Eye (tissue), 1 donor: ENCODE measurements at places on chromosomes 13 and 19.

DNA sequence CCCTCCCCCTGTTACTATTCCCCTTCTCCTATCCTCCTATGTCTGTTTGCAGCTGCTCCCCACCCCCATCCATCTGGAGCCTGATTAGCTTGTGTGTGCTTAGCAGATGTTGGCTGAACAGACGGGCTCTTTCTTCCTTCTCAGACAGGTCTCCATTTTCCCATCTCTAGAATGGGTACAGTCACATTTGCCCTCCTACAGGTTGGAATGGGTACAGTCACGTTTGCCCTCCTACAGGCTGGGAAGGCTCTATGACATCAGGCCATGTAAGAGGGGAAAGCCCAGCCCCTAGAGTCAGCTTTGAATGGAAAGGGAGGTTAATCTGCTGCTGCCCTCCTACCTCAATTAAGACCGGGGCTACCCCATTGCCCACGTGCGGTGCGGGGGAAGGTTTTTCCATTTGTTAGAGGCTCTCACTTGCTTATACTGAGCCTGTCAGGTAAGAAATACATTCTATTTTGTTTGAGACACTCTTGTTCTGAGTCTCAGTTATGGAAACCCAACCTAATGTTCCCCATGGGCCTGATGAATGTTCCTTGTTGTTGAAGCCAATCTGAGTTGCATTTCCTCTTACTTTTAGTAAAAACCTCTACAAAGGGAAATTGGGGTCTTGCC is 2.2 kb upstream of the CLEC17A start:
- no peak for DNase-seq

GRCh38 chr13:75302071-75302698 is 179.8 kb downstream of the TBC1D4 start:
- no peak for DNase-seq

DNA sequence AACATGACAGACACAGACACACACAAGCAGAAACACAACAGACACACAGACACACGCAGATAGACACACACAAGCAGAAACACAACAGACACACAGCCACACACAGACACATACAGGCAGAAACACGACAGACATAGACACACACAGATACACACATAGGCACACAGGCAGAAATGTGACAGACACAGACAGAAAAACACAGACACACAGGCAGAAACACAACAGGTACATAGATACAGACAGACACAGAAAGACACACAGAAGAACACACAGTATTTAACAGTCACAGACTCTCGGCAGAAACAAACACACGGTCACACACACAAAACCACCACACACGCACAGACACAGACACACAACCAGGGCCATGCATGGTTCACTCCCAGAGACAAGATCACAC is 905 bp downstream of the TBXA2R start:
- no peak for DNase-seq

- DNase-seq = no peak
Observed at GRCh38 chr19:38907670-38908069, 4.3 kb downstream of the CCER2 start.

- DNase-seq = no peak
Observed at GRCh38 chr13:66001140-66001539, 1229.0 kb downstream of the PCDH9 start.

DNA sequence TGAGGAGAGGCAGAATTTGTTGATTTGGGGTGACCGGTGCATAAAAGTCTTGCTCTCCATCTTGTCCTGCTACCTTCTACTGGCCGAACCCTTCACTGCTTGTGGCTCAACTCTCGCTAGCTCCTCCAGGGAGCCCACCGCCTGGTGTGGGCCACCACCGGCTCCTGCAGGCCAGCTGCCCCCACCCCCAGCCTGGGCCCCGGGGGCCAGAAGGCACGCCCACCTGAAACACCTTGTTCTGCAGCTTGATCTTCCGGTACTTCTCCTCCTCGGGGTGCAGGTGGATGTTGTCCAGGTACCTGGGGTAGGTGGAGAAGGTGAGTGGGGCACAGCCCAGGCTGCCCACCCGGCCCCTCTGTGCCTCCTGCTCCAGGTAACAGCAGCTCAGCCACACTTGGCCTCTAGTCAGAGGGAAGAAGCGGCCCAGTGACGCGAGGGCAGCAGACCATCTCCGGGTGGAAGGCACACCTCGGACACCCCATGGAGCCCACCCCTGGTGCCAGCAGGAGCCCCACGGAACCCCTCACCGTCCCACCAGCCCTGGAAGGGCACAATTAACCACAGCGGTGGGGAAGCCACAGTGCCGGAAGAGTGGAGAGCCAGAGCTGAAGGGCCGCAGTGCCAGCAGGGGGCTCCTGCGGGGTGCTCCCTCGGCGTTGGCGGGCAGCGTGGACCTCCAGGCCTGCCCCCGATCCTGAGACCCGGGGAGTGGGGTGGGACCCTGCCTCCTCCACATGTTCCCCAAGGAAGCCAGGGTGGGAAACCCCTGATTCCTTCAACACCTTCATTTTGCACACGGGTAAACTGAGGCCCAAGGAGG is 10.1 kb downstream of the UBXN6 start:
- no peak for DNase-seq

DNA sequence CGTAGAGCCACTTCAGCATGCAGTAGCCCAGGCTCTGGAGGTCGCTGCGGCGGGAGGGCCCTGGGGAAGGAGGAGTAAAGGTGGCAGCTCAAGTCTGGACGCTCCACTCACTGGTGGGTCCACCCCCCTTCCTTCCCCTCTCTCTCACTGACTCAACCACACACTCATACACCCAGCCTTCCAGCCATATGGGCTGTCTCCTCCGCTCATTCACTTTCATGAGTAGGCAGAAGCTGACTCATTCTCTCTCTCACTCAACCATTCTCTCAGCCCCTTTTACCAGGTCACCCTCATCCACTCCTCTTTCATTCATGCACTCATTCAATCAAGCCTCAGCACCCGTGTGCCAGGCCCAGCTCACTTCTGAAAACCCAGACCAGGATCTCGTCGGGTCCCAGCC is 27.5 kb upstream of the SIGLEC11 start:
- DNase-seq = no peak

GRCh38 chr19:4144666-4145249 is 8.7 kb upstream of the CREB3L3 start:
- DNase-seq = peak; percentile 11

- peak; percentile 57 for DNase-seq
Observed at GRCh38 chr19:4971424-4971793, 2.5 kb downstream of the KDM4B start.

- DNase-seq = no peak
Observed at GRCh38 chr13:106393776-106394175, 141.7 kb downstream of the EFNB2 start.

GRCh38 chr13:78910147-78910546 is 251.2 kb upstream of the OBI1 start:
- DNase-seq = no peak

GRCh38 chr13:30504081-30504480 is 38.3 kb upstream of the HMGB1 start:
- DNase-seq = no peak

DNA sequence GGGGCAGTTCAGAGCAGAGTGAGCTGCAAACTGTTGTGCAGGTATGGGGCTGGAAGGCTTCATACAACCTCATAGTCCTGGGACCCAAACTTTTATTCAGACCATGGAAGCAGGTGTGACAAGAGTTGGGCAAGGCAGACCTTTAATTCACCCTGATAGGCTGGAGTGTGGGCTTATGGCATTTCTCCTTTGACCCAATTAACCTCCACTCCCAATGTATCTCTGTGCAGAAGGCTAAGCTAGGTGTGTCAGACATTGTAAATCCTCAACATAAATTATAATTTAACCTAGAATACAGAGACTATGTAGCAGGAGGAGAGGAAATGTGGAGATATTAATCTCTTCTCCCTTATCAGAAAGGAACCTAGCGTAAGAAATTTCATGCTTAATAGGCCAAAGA is 12.2 kb upstream of the OR10H2 start:
- DNase-seq = no peak

DNA sequence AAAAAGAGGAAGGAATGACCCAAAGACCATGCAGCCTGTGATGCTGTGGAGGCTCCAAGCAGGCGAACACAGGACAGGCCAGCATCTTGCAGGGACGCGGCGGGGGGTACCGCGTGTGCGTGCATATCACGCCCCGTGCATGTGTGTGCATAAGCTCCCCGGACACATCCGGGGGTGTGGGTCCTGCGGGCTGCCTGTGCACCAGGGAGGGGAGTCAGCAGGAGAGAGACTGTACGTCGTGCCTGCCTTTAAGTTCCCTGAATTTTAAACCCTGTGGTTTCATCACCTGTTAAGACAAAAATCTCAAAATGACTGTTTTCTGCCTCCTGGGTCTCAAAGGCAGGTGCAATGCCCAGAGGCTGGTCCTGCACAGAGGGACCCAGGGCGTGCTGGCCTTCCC is 16.6 kb downstream of the ADAT3 start:
- DNase-seq = no peak

GRCh38 chr19:14072535-14073260 is at the start of gene MISP3:
TSS of gene MISP3 (plus strand) at chr19:14072786. CDS start at chr19:14073310, 524 bp downstream.
- peak; percentile 72 for DNase-seq

GRCh38 chr19:7799640-7800355 is 30.2 kb upstream of the EVI5L start:
- DNase-seq = peak; percentile 94

DNA sequence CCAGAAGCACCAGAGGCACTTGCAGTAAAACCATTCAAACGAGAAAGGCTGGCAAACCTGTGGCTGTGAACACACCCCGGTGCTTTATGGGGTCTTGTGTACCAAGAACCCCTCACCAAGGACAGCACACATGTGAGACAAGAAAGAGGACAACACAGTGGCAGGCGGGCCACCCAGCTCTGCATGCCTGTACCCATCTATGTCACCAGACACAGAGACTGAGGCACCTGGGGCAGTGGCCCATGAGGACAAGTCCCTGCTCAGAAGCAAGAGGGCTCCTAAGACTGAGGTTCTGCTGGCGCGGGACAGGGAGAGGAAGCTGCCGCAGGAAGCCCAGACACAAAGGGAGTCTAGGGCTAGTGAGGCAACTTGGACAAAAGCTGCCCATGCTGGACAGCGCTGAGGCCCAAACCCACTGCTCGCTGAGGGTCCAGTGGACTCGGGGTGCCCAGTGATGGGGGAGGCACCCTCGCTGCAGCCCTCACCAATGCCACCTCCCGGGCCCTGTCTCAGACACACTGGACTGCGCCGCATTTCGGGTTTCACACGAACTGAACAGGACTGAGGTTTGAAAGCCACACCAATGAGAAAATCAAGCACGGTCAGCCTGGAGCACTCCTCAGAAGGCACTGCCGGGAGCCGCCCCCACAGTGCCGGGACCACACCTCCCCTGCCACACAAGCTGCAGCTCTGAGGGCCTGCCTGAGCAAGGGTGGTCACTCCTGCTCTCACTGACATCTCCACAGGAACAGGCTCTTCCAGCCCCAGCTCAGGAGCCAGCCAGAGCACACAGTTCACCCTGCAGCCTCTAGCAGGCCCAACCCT is 232.7 kb downstream of the TUBA3C start:
- DNase-seq = no peak

GRCh38 chr13:59494560-59494970 is 669.2 kb downstream of the DIAPH3 start:
- peak; percentile 69 for DNase-seq
